ENCODE measurements at places on chromosomes 1 and 21.
A peak's percentile ranks its signal among the peaks of the same experiment; 100 is the strongest.

DNA sequence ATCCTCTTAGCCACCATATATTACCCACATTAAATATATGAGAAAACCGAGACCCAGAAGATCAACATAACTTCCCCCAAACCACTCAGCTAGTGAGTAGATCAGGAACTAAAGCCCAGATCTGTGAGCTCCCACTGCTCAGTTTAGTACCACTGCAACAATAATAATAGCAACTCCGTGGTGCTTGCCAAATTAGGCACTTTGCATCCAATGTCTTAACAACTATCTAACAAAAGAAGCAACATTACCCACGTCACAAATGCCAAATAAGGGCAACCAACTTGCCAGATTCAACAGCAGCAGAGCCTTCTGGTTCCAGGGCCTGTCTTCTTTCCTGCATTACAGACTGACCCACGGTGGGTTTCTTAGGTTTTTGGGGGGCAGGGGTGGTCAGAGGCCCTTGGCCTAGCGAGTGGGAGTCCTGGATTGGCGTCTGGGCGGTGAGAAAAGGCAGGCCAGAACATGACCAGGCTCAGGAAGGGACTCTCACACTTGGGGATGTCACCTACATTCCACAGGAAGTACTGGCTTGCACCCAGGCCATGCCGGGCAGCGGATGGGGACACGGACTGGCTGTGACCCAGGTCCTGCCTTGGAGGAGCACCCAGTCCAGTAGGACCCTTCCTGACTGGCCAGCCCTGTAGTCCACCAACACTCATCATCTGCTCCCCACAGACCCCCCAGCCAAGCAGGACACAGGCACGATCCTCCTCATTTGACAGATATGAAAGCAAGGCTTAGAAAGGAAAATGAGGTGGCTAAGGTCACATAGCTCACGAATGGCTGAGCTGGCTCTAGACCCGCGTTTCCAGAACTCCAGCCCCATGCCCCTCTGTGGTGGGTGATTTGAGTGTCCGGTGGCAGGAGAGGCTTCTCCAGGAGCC, 4.6 kb downstream of the HCRTR1 start:
- no peak for DNase-seq

GRCh38 chr1:236861560-236862218, 66.6 kb downstream of the MTR start:
- DNase-seq: no peak

GRCh38 chr1:35287807-35288640, 19.5 kb downstream of the ZMYM4 start:
- no peak for DNase-seq

DNA sequence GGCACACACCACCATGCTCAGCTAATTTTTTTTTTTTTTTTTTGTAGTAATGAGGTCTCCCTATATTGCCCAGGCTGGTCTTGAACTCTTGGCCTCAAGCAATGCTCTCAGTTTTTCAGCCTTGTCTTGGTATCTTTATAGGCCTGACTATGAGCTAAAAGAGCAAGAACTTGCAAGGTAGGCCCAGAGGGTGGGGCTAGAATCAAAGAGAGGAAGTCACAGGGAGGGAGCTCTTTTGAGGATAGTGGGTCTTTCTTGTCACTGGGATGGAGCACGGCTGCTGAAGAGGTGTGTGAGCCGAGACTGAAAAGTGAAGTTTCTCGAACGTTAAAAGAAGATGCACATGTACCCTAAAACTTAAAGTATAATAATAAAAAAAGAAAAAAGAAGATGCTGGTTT, 260.0 kb upstream of the BEND5 start:
- DNase-seq: peak; percentile 27

DNA sequence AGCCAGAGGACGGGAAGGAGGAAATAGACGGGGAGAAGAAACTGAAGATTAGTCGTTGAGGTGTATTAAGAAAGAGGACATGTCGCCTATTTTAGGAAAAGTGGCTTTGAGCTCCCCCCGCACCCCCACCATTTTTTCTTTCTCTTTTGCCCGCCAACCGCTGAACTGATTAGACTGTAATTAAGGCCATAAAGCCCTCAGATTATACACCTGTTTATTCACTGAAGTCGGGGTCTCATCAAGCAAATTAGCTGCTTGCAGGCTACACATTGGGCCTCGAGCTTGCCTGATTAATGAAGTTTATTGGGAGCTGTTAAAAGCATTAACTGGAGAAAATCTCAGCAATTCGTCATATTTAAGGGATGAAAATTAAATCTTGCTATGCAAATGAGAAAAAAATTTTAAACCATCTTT, 119.4 kb upstream of the RRP15 start:
- no peak for DNase-seq

- no peak for DNase-seq
Measured at GRCh38 chr21:44047996-44048560, 36.0 kb downstream of the TRAPPC10 start.

DNA sequence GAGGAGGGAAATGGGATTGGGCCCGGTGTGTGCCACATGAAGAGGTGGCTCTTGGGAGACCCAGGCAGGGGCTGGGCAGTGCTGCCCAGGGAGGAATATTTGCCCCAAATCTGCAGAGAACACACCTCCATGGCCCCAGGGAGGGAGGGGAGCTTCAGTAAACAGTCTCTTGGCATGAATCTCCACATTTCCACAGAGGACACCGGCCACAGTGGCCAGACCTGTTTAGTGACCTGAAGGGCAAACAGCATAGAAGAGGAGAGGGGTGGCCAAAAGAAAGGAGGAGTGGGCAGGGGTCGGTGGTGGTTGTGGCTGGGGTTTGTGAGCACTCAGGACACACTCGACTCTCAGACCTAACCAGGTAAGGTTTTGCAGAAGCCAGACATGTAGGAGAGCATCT, 54.0 kb upstream of the IFFO2 start:
- DNase-seq: no peak

GRCh38 chr21:34984356-34985058, 64.6 kb downstream of the RUNX1 start:
- DNase-seq: no peak

DNA sequence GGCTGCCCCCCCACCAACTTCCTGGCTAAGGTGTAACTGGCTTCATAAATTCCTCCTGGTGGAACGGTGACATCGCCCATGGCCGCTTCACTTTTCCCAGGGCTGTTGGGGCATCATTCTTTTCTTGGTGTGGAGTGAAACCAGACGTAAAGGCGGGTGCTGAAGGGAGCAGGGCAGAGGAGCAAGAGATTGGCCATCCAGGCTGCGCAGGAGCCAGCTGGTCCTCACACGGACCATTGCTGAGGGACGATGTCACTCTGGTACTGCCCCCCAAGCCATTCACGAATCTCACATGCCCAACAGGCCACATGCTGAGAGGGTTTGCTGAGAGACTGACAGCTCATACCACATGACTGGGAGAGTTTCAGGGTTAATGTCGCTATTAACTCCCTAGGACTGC, 10.5 kb upstream of the PKP1 start:
- no peak for DNase-seq

- DNase-seq: peak; percentile 72
Measured at GRCh38 chr1:7218210-7218832, 433.1 kb downstream of the CAMTA1 start.

- peak; percentile 95 for DNase-seq
Measured at GRCh38 chr1:50251702-50252101, 143.0 kb downstream of the ELAVL4 start.

DNA sequence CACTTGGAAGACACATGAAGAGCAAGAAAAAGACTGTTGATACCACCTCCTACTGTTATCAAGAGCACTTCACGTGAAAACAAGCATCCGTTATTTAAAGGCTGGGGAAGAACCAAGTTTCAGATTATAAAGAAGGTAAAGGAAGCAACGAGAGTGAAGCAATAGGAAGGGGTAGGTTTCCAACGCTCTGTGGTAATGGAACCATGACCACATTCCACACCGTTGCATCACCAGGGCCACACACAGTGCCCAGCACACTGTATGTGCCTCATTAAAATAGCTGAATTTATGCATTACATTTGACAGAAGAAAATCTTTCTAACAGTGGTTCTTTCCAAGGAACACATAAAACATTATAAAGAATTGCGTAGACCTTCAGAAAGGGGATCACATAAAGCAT, 435.8 kb downstream of the MRPL39 start:
- DNase-seq: no peak

DNA sequence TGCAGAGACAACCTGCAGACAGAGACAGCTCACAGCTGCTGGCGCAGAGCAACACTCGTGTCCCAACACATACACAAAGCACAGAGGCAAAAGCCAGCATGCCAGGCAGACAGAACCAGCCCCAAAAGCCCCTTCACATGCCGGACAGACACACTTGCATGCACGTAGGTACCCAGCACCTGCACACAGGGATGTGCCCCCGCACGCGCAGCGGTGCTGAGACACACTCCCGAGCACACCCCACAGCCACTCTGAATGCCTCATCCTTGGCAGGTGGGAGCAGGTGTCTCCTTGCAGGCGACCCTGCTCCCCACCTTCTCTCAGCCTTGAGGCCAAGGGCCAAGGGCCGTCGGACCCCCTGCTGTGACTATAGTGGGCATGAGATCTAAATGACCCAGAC, 41.2 kb upstream of the ZC3H12A start:
- no peak for DNase-seq

GRCh38 chr1:28917757-28918118, 3.4 kb downstream of the EPB41 start:
- no peak for DNase-seq

DNA sequence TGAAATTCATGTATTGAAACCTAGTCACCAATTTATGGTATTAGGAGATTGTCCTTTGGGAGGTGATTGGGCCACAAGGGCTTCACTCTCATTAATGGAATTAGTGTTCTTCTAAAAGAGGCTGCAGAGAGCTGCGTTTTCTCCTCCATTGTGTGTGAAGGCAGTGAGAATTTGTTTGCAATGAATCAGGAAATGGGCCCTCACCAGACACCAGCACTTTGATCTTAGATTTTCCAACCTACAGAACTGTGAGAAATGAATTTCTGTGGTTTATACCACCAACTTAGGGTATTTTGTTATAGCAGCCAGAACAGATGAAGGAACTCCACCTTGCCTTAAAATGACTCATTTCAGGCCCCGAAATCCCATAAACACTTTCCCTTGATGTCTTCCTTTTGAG, 544.2 kb downstream of the RWDD3 start:
- no peak for DNase-seq

- DNase-seq: no peak
Measured at GRCh38 chr1:155706139-155706538, 17.2 kb downstream of the DAP3 start.

GRCh38 chr1:33972676-33973395, 109.0 kb downstream of the HMGB4 start:
- DNase-seq: no peak

DNA sequence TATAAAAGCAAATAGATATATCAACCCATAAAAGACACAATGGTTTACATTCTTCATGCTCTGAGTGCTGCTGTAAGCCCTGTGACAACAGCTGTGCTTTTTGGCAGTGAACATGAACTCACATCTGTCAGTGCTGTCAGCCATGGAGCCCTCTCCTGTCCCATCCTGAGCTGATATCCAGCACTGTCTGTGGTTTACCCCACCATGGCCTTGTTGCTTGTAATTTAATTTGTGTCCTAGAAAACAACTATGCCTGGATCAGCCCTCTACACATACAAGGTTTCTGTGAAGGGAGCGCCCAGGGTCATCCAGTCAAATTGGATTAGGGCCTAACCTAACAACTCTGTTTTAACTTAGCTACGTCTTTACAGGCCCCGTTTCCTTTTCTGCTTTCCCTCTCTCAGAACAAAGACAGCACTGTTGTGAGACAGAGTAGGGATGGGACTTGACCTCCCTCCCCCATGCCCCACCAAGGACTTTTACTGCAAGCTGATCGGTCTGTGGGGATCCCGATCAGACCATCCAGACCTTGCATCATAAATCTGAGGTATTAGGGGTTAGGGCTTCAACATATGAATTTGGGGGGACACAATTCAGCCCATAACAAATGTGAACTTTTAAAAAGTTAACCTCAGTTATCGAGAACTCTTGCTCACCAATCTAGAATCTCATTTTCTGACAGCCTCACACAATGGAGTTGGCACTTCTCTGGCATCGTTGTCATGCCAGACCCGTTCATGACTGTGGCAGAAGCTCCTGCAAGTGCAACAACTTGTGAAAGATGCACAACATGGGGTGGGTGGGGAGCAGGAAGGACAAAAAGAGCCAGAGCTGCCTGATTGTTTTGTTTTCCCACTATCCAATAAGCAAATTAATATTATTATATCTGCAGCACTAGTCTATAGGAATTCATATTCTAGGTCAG, 16.4 kb upstream of the SLC44A3 start:
- peak; percentile 52 for DNase-seq

- DNase-seq: no peak
Measured at GRCh38 chr1:75211648-75212047, 77.5 kb downstream of the LHX8 start.

DNA sequence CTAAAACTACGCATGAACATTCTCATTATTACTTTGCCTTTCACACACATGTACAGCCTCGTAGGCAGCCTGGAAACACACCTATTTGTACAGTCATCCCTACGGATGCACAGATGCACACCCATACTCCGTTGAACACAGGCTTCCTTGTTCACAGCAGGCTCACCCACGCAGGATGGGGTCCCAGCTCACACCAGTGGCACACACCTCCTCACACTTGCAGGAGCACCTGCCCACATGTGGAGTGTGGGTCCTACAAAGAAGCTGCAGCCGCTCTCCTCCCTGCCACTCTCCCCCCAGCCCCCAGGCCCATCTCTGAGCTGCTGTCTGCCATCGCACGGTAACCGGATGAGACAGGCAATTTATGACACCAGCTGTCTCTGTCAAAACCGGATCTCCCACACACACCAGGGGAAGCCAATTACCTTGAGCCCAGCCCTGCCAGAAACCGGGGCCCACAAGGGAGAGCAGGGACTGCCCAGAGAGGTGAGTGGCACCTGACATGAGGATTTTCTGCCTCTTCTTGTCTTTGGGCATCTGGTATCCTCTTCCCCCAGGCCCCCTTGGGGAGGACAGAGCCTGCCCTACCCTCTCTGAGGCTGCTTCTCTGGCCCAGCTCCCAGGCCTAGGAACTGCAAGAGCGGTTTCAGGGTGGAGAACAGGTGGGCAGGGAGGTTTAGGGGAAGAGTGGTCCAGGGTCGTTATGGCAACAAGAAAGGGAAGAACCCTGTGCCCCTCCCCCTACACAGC, 175.4 kb downstream of the IGSF21 start:
- DNase-seq: no peak

DNA sequence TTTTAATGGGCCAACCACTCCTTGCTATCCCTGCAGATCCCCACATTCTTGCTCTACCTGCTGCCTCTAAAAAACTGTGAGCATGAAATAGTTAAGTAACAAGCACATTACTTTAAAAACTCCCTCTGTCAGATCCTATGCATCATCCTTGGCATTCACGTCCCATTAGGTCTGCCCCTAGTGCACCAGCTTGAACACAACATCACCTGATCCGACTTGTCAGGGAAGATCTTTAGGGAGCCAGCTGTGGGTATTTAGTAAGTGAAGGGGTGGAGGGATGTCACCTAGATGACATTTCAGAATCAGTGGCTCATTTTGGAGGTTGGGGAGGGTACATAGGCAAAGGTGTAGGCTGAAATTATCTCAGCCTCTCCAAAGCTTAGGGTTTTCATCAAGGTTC, 33.5 kb downstream of the RXRG start:
- DNase-seq: no peak

GRCh38 chr1:31648641-31649357, 4.1 kb upstream of the PEF1 start:
- DNase-seq: no peak
